Activated T-helper 1 cell treated with anti-CD3 and anti-CD28 coated beads, Interleukin-12 subunit alpha, Interleukin-12 subunit beta, Interleukin-2, Interleukin-4 antibody, amounts not matched to agents 30 ng/mL and 10 ng/mL and 1 ng/mL, durations not matched to agents 14 hours and 24 hours and 36 hours (primary cell): ENCODE measurements at places on chromosomes 1 and 21.

DNA sequence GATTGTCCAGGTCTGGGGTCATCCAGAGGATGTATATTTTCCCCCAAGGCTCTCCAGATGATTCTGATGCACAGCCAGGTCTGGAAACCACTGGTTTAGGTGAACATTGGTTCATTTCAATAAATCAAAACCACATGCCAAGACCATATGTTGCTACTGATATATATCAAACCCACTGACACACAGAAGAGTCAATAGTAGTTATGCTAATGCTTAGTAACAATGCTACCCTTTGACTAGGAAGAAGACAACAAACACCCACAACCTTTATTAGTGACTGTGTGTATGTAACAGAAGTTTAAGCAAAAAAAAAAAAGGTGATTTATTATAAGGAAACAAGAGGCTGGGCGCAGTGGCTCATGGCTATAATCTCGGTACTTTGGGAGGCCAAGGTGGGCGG lies 35.6 kb upstream of the POU2F1 start:
- H3K27ac ChIP-seq = no peak overlapping the region
- H3K36me3 ChIP-seq = no peaks in the 10 kb centered on the region
- no peaks in the 10 kb centered on the region for H3K4me1 ChIP-seq

- DNase-seq = no peak
- no peak overlapping the region for H3K27ac ChIP-seq
- no peaks in the 10 kb centered on the region for H3K27me3 ChIP-seq
- no peak overlapping the region for H3K4me3 ChIP-seq
- no peaks in the 10 kb centered on the region for H3K4me1 ChIP-seq
- H3K36me3 ChIP-seq = no peaks in the 10 kb centered on the region
Observed at GRCh38 chr21:33761441-33762036, 119.2 kb downstream of the ITSN1 start.

DNA sequence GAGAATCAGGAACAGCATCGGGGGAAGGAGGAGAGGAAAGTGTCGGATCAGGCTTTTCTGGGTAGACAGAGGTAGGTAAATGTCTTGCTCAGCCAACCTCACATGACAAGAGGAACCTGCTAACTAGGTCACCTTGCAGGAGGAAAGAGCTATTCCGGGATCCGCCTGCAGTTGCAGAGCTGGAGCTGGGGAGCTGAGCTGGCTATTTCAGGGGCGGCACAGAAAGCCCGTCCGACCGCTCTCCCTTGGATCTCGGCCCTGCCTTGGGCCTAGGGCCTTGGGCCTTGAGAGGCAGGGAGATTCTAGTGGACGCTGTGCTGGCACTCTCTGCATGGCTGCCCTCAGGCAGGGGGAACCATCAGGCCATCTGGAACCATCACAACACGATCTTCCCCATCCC lies 56.5 kb upstream of the CTPS1 start:
- no peak overlapping the region for H3K4me3 ChIP-seq
- H3K27me3 ChIP-seq = peaks cover 4% of the 10 kb centered on the region
- no peak for DNase-seq
- no peak overlapping the region for H3K27ac ChIP-seq
- H3K36me3 ChIP-seq = no peaks in the 10 kb centered on the region

DNA sequence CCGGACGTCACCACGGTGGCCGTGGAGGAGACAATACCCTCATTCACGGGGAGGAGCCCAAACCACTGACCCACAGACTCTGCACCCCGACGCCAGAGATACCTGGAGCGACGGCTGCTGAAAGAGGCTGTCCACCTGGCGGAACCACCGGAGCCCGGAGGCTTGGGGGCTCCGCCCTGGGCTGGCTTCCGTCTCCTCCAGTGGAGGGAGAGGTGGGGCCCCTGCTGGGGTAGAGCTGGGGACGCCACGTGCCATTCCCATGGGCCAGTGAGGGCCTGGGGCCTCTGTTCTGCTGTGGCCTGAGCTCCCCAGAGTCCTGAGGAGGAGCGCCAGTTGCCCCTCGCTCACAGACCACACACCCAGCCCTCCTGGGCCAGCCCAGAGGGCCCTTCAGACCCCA lies 7.0 kb downstream of the TNFRSF14 start:
- DNase-seq = no peak
- H3K4me3 ChIP-seq = no peak overlapping the region
- peaks cover 9% of the 10 kb centered on the region for H3K36me3 ChIP-seq

- H3K4me1 ChIP-seq = no peaks in the 10 kb centered on the region
- DNase-seq = no peak
Observed at GRCh38 chr1:118918940-118919259, 69.2 kb downstream of the TBX15 start.

DNA sequence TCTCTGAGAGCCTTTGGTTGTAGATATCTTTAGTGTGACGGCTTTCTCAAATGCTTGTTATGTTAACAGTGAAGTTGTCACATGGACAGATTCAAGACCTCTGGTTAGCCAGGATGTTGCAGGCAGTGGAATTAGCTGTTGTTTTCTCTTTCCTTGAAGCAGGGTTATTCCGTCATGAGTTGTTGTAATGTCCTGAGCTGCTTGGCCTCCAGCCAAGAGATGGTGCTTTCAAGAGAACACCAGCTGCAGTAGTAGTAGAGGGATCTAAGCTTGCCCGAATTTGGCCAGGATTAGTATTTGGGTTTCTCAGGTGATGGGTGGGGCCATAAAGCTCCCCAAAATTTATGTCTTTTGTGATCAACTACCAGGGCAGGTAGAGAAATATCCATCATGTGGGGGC lies 13.4 kb downstream of the KCNE1 start:
- H3K4me1 ChIP-seq = no peaks in the 10 kb centered on the region
- H3K4me3 ChIP-seq = no peak overlapping the region

GRCh38 chr1:243596431-243597062 lies 253.5 kb downstream of the AKT3 start:
- peak; percentile 32 for DNase-seq
- H3K4me3 ChIP-seq = peak overlapping the region; percentile 75
- no peaks in the 10 kb centered on the region for H3K27me3 ChIP-seq

GRCh38 chr1:220378571-220379302 lies 106.5 kb upstream of the RAB3GAP2 start:
- H3K36me3 ChIP-seq = no peaks in the 10 kb centered on the region
- H3K27ac ChIP-seq = no peak overlapping the region
- no peak overlapping the region for H3K4me3 ChIP-seq
- no peak for DNase-seq
- H3K27me3 ChIP-seq = no peaks in the 10 kb centered on the region

DNA sequence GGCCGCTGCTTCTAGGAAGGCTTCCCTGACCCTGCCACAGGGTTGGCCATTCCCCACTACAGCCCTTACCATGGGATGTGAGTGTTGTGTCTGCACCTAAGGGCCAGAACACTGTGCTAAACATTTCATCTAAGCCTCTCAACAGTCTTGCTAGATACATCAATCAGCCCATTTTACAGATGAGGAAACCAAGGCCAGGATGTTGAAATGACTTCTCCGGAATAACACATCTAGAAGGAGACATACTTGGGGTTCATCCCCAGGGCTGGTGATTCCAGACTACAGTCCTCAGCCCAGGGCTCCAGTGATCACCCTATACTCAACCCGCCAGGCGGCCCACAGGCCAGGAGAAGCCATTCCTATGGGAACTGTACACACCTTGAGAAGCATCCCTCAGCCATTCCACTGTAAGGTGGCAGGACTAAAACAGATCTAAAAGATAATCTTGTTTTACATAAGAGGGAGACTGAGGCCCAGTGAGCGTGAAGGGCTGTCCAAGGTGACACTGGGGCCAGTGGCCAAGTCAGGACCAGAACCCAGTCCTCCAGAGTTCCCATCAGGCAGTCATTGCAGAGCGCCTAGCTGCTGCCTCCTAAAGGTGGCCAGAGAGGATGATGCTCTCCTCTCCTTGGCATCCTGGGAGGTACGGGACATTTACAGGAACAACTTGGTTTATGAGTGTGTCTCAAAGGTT lies 119.5 kb downstream of the GLIS1 start:
- no peaks in the 10 kb centered on the region for H3K4me1 ChIP-seq
- no peak overlapping the region for H3K4me3 ChIP-seq
- H3K36me3 ChIP-seq = no peaks in the 10 kb centered on the region
- no peak for DNase-seq
- H3K27me3 ChIP-seq = peaks cover 6% of the 10 kb centered on the region
- H3K27ac ChIP-seq = no peak overlapping the region

DNA sequence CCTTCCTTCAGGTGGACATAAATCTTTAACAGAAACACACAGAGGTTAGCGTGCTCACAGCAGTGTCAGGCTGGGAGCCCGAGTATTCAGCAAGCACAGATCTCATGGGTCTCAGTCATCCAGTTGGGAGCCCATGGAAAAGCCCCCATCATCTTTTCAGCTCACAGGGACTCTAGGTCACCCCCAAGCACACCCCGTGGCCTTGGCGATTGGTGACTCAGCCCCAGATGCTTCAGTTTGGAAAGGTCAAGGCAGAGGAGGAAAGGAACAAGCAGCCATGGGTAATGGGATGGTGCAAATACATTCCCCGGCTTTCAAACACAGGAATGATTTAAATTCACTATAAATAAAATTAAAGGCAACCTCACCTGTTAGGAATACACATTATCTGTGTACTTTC lies 88.9 kb downstream of the PGBD5 start:
- H3K4me3 ChIP-seq = no peak overlapping the region
- DNase-seq = no peak
- no peaks in the 10 kb centered on the region for H3K4me1 ChIP-seq

GRCh38 chr1:54099061-54099610 lies 45.7 kb downstream of the TCEANC2 start:
- H3K36me3 ChIP-seq = peaks cover 32% of the 10 kb centered on the region
- no peak for DNase-seq
- H3K27ac ChIP-seq = no peak overlapping the region
- no peak overlapping the region for H3K4me3 ChIP-seq
- H3K27me3 ChIP-seq = no peaks in the 10 kb centered on the region
- no peaks in the 10 kb centered on the region for H3K4me1 ChIP-seq

GRCh38 chr1:81689531-81689941 lies 111.2 kb upstream of the ADGRL2 start:
- H3K27ac ChIP-seq = no peak overlapping the region
- H3K4me1 ChIP-seq = no peaks in the 10 kb centered on the region
- DNase-seq = no peak
- no peaks in the 10 kb centered on the region for H3K27me3 ChIP-seq

GRCh38 chr1:118039170-118039569 lies 109.6 kb downstream of the WDR3 start:
- H3K27ac ChIP-seq = no peak overlapping the region
- no peaks in the 10 kb centered on the region for H3K36me3 ChIP-seq
- DNase-seq = no peak
- peaks cover 8% of the 10 kb centered on the region for H3K27me3 ChIP-seq
- no peaks in the 10 kb centered on the region for H3K4me1 ChIP-seq

GRCh38 chr1:109080441-109081082 lies 4.8 kb upstream of the TAF13 start:
- no peak overlapping the region for H3K4me3 ChIP-seq
- H3K27me3 ChIP-seq = peaks cover 1% of the 10 kb centered on the region

GRCh38 chr1:15736038-15736891 lies at the start of gene SLC25A34:
Gene SLC25A34 (plus strand): TSS chr1:15736258. CDS start chr1:15736486, 228 bp downstream.
- DNase-seq = no peak
- H3K27ac ChIP-seq = no peak within 1 kb of the TSS
- no peaks in the 10 kb centered on the region for H3K27me3 ChIP-seq
- peaks cover 2% of the 10 kb centered on the region for H3K4me1 ChIP-seq
- H3K36me3 ChIP-seq = peaks cover 5% of the 10 kb centered on the region
- H3K4me3 ChIP-seq = no peak within 1 kb of the TSS

DNA sequence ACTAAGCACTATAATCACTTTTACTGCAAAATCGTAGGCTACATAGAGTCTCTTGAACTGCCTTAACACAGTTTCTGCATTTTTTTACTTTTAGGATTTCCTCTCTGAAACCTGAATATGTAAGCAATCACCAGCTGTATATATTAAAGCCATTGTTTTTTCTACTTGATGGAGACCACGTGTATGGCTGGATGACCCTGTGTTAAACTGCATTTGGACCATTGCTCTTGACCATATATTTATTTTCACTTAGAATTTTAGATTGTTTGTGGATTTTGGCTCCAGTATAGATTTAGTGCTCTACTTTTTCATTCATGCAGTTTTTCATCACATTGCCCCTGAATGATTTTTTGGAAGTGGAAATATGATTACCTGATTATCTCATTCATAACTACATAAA lies 320.5 kb upstream of the SGIP1 start:
- H3K4me1 ChIP-seq = peaks cover 17% of the 10 kb centered on the region
- H3K27me3 ChIP-seq = peaks cover 2% of the 10 kb centered on the region
- DNase-seq = no peak
- no peak overlapping the region for H3K27ac ChIP-seq
- no peak overlapping the region for H3K4me3 ChIP-seq

DNA sequence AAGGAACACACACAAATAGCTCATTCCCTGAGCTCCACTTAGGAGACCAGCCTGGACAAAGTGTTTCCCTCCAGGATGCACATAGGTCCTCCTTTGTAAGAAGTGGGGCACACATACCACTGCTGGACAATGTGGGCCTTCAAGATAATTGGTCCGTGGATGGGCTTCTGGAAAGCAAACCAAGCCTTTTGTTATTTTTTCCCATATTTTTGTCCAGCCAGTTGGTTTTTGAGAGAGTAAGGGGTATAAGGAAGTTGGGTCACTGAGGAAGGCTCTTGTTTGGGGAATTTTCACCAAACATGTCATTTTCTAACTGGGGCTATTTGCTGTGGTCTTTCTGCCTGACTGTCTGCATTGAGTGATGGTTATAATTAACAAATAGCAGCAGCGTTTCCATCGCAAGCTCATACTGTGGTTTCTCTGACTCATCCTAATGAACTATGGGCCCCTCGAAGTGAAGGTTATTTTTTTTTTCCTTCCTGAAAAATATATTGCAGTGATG lies 306.3 kb upstream of the DUSP10 start:
- no peak overlapping the region for H3K27ac ChIP-seq
- DNase-seq = no peak
- peaks cover 4% of the 10 kb centered on the region for H3K4me1 ChIP-seq
- H3K4me3 ChIP-seq = no peak overlapping the region

DNA sequence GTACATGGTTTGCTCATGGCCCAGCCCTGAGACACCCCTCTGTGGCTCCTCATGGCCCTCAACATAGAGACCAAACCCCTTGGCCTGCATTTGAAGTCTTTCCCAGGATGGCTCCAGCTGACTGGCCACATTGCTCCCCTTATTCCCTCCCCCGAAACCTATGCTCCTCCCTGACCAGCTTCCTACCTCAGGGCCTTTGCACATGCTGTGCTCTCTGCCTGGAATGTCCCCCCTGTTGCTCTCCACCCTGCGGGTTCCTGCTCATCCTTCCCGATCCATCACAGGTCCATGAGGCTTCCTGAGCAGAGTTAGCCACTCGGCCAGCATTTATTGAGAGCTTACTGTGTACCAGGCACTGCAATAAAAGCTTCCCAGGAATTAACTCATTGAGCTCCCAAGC lies 70.9 kb upstream of the SELENON start:
- no peak overlapping the region for H3K4me3 ChIP-seq
- no peak overlapping the region for H3K27ac ChIP-seq
- no peak for DNase-seq
- H3K27me3 ChIP-seq = peaks cover 57% of the 10 kb centered on the region
- no peaks in the 10 kb centered on the region for H3K36me3 ChIP-seq
